Activated CD8-positive, alpha-beta memory T cell treated with anti-CD3 and anti-CD28 coated beads for 48 hours (primary cell): ENCODE measurements at places on chromosomes 11 and 22.

- no peak for DNase-seq
Measured at GRCh38 chr11:72146625-72147024, 11.1 kb downstream of the FOLR3 start.

- DNase-seq, result no peak
Measured at GRCh38 chr11:25566298-25567200, 765.4 kb upstream of the ANO3 start.

GRCh38 chr11:127790592-127790991, 790.0 kb upstream of the KIRREL3 start:
- DNase-seq, result no peak

- no peak for DNase-seq
Measured at GRCh38 chr11:132080127-132080526, 709.7 kb downstream of the NTM start.

DNA sequence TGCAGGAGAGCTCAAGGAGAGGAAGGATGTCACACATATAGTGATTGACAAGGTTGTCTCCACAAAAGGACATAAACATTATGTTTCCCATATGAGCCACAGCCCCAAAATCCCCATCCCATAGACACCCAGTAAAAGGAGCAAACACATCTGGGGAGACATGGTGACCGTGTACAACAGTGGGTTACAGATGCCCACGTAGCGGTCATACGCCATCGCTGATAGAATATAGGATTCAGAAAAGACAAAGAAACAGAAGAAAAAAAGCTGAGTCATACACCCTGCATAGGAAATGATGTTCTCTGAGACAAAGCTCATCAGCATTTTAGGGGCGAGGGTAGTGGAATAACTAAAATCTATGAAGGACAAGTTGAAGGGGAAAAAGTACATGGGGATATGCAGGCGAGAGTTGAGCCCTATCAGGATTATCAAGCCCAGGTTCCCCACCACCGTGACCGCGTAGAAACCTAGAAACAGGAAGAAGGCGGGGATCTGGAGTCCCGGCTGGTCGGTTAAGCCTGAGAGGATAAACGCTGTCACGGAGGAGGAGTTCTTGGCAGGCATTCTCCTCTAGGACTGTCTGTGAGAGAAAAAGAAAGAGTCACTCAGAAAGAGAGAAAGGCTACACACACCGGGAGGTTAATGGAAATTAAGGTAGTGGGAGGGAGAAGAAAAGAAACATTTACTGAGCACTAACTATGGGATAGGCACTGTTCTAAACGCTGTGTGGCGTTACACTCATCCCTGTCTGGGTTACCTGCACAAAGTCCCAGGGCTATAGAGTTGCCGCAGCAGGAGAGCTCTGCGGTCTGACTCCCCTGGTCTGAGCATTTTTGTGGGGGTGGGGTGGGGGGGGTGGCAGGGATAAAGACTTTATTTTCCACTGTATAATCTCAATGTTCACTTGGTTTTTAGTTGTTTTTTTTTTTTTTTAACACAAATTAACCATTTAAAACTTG, 36.1 kb upstream of the OR8B8 start:
- no peak for DNase-seq

DNA sequence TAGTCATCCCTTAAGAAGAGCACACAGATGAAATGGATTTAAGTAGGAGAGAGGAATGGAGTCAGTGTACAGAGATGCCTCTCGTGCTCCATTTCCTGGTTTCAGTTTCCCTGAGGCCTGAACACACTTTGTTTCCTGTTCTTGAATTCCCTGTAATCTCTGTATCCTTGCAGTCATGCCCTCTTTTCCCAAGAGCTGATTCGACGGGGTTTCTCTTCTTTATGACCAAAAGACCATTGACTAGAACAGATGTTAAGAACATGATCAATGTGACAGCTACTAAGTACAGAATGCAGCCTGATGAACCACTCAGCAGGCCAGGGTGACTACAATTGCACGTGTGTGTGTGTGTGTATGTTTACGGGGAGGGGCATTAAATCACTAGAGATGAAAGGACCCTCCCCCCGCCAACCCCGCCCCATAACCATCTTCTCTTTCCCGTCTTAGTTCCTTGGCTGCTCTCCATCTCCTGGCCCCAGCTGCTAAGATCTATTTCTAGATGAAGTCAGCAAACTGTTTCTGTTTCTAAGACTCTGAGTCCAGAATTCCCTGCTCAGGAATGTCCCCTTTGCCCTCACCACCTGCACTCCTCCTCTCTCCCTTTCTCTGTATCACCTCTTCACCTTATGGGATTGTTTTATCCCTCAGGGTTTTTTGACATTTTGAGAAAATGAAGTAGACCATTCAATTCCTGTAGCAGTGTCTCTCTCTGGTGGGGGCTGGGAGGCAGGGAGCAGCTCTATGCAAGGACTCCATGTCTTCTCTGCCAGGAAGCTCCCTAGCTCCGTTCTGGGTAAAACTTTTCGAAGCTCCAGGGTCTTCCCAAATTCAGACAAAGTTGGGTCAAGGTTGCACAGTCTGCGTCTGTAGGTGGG, 26.0 kb downstream of the SLC22A6 start:
- no peak for DNase-seq

DNA sequence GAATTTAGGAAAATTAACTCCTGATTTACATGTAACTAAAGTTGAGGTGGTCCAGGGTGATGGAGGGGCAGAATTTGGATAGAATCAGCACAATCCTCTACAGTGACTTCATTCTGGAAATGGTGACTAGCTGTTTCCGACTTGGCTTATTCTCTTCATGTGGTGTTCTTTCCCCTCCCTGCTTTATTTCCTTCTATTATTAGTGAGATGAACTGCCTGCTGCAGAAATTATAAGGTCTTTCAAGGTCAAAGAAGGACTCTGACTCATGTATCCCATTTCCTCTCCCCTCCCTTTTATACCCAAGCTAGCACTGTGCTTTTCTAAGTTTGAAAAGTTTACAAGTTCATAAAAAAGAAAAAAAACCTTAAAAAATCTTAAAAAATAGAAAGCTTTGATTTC, 12.2 kb upstream of the MRPL17 start:
- no peak for DNase-seq

GRCh38 chr11:12241401-12241800, 131.0 kb downstream of the MICAL2 start:
- DNase-seq, result no peak

- no peak for DNase-seq
Measured at GRCh38 chr11:133705873-133706272, 139.4 kb downstream of the SPATA19 start.

- no peak for DNase-seq
Measured at GRCh38 chr22:48535868-48536540, 1291.7 kb downstream of the BRD1 start.

DNA sequence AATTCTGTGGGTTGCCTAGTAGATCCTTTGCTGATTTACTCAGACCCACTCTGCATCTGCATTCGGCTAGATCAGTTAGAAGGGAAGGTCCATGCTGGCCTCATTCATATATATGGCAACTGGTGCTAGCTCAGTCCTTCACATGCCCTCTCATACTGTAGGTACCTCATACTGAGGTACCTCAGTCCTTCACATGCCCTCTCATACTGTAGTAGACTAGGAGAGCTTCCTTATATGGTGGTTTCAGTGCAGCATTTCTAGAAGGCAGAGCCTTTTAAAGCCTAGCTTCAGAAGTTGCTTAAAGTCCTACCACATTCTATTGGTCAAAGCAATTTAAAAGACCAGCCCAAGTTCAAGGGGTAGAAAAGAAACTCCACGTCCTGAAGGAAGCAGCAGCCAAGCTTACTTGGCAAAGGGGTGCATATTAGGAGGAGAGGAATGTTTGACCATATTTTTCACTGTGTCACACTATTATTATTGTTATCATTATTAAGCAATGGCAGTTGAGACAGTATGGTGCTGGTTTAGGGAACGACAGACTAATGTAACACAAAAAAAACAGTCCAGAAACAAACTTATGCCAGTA, 356.4 kb downstream of the DYNC2H1 start:
- DNase-seq, result no peak

GRCh38 chr22:37148031-37148651, 1.6 kb downstream of the IL2RB start:
- no peak for DNase-seq

DNA sequence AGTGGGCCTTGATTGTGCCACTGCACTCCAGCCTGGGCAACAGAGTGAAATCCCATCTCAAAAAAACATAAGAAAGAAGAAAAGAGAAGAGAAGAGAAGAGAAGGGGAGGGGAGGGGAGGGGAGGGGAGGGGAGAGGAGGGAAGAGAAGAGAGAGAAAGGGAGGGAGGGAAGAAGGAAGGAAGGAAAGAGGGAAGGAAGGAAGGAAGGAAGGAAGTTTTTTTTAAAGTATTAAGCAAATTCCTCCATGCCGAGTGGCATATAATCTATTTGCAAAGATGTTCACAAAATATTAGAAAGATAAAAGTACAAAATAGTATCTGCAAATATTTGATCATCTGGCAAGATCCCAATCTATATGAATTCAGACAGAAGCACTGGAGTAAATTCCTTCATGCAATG, 10.5 kb upstream of the CFAP300 start:
- no peak for DNase-seq

GRCh38 chr22:40890881-40891280, 29.0 kb upstream of the DNAJB7 start:
- no peak for DNase-seq

DNA sequence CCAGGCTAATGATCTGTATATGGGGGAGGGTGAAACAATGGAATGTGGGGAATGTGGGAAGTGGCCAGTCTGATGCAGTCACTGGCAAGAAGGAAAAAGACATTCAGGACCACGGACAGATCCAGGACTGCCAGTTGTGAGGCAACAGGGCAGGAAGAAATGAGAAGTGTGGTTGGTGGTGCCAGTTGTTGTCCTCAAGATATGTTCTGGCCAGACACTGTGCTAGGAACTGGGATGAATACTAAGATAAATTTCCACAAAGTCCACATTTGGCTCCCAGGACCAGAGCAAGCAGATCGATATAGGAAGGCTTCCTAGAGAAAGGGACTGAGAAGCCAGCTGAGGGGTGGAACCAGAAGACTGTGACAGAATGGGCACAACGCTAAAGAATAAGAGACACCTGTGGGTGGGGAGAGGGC, 6.8 kb upstream of the TPBGL start:
- DNase-seq, result no peak

DNA sequence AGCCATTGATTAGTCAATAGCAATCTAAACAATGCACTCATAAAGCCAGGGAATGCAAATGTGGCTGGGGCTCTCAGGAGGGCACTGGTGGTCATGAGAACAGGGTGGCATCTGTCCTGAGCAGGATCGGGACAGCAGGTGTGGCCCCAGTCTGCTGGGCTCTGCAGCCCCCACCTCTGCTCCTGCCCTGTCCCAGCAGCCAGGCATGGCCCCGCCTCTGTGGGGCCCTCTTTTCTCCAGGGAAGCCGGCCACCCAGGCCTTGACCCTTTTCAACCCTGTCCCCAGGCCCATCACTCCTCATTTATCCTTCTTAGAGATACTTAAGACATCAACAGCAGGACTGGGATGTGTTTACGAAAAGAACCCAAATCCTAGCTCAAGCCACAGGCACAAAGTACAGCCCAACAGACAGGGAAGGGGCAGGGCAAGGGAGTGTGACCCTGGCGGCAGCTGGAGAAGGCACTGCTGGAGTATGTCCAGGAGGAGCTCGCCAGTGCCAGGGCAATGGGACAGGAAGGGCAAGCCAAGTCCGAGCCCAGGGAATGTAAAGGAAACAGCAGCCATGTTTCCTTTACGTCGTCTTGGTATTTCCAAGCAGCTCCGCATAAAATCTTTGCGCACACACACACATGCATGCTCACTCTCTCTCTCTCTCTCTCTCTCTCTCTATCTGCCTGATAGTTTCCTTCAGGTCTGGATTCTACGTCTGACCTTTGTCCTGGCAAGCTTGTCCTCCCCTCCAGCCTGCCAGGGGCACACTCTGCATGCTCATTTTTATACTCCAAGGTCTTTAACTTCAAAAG, 59.9 kb downstream of the DGCR2 start:
- no peak for DNase-seq

GRCh38 chr11:82404981-82405380, 328.7 kb downstream of the FAM181B start:
- no peak for DNase-seq

DNA sequence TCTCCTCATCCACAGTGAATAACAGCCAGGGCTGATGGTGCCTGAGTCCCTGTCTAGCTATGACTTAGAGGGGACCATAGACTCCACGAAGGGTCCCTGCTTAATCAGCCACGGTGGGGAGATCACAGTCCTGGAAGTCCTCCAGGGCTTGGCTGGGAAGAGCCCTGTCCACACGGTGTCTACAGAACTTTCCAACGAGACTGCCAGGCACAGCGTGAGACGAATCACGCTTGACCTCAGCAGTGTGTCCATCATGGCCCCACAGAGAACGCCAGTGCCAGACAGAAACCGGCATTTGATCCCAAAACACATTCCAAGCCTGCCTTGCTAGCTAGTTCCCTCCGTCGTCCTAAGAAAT, 143.4 kb downstream of the CRYBB2 start:
- DNase-seq, result no peak

- no peak for DNase-seq
Measured at GRCh38 chr11:114845766-114846415, 167.6 kb downstream of the NXPE2 start.

- no peak for DNase-seq
Measured at GRCh38 chr11:119094816-119095065, 6.9 kb downstream of the DPAGT1 start.

- DNase-seq, result peak; percentile 23
Measured at GRCh38 chr11:124799348-124800225, 619 bp downstream of the MSANTD2 start.

DNA sequence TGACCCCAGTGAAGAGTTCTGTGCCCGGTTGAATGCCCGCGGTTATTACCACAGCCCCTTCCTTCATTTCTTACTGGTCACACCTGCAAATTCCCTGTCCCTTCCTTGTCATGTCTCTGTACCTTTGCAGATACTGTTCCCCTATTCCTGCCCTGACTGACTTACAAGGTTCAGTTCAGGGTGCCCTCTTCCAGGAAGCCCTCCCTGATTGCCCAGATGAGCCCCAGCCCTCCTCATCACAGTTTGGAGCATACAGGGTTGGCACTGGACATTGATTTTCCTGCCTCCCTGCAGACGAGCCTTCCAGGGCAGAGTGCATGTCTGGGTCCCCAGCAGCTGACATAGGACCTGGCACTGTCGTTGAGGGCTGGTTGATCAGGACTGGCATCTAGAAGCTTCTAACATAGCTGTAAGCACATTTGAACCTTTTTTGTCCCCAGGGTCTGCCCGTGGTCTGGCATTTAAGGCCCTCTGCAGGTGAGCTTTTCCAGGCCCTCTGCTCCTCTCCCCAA, 70.4 kb upstream of the SHISAL1 start:
- DNase-seq, result no peak

DNA sequence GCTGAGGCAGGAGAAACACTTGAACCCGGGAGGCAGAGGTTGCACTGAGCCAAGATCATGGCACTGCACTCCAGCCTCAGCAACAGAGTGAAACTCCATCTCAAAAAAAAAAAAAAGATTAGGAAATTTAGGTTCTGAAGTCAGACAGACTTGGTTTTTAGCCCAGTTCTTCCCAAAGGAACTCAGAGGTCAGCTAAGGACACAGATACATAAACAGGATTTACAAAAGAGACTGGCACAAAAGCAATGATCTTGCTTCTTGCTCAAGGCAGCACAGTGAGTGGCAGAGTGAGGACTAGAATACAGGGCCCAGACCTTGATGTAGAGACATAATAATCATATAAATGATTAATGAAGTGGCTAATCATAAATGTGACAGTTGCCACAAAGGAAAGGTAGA, 25.4 kb upstream of the RRAS2 start:
- no peak for DNase-seq

- DNase-seq, result no peak
Measured at GRCh38 chr11:69435161-69435986, 46.1 kb upstream of the LINC01488 start.

- no peak for DNase-seq
Measured at GRCh38 chr11:69089258-69089657, 40.5 kb downstream of the TPCN2 start.

GRCh38 chr22:47398491-47398890, 636.0 kb downstream of the TBC1D22A start:
- no peak for DNase-seq
